ENCODE measurements at places on chromosomes 6 and 20. TPM values are rescaled to one million over a fixed set of nuclear protein-coding genes. Genes with fewer than 3 reads are reported as not detected.

The SNAI1 gene
- 7.9 TPM for total RNA-seq

The XPO5 gene
- total RNA-seq, result 84.9 TPM

DNA sequence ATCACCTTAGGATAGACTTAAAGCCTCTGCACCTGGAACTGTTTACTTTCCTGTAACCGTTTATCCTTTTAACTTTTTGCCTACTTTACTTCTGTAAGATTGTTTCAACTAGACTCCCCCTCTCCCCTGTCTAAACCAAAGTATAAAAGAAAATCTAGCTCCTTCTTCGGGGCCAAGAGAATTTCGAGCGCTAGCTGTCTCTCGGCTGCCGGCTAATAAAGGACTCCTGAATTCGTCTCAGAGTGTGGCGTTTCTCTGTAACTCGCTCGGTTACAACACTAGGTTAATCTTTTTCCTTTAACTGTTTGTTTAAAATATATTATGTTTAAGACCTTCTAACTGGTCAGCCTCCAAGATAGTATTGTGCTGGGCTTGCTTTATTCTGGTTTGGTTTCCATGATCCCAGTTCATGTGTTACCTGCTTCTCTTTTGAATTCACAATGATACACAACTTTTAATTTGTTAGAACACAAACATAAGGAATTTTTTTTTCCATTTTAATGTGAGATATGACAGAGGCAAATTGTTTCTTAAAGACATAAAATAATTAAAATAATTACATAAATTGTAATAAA is 8.7 kb upstream of the NQO2 start:
- no peak overlapping the region for H3K4me3 ChIP-seq
- H3K4me1 ChIP-seq, result peaks cover 40% of the 10 kb centered on the region
- DNase-seq, result no peak
- H3K36me3 ChIP-seq, result no peaks in the 10 kb centered on the region
- no peaks in the 10 kb centered on the region for H3K27me3 ChIP-seq

GRCh38 chr20:20391766-20392165 is 23.9 kb downstream of the INSM1 start:
- peaks cover 15% of the 10 kb centered on the region for H3K4me1 ChIP-seq
- H3K36me3 ChIP-seq, result 0 out of 2 replicates have a peak, but pooled peaks cover 8% of the 10 kb centered on the region
- no peak overlapping the region for H3K27ac ChIP-seq
- no peak overlapping the region for H3K4me3 ChIP-seq

GRCh38 chr6:21850691-21851090 is 257.1 kb downstream of the SOX4 start:
- DNase-seq, result no peak
- peaks cover 51% of the 10 kb centered on the region for H3K4me1 ChIP-seq
- H3K36me3 ChIP-seq, result peaks cover 18% of the 10 kb centered on the region
- H3K4me3 ChIP-seq, result no peak overlapping the region

DNA sequence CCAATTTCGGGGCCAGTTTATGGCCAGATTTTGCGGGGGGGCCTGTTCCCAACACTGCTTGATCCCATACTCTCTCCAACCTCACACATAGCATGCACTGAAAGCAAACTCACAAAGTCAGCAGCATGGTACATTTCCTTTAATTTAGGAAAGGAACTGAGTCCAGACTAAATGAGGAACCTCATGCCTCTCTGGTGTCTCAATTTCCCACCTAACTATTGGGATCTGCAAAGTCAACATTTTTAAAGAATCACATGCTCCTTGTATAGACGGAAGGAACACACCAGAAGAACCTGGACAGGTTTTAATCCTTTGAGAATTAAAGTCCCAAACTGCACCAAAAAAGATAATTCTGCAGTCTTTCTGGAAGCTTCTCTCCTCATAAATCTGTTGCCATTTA is 33.3 kb downstream of the FAM50B start:
- no peak overlapping the region for H3K27ac ChIP-seq
- H3K36me3 ChIP-seq, result peaks cover 15% of the 10 kb centered on the region
- no peaks in the 10 kb centered on the region for H3K4me1 ChIP-seq
- H3K27me3 ChIP-seq, result peaks cover 7% of the 10 kb centered on the region
- DNase-seq, result no peak
- no peak overlapping the region for H3K4me3 ChIP-seq

DNA sequence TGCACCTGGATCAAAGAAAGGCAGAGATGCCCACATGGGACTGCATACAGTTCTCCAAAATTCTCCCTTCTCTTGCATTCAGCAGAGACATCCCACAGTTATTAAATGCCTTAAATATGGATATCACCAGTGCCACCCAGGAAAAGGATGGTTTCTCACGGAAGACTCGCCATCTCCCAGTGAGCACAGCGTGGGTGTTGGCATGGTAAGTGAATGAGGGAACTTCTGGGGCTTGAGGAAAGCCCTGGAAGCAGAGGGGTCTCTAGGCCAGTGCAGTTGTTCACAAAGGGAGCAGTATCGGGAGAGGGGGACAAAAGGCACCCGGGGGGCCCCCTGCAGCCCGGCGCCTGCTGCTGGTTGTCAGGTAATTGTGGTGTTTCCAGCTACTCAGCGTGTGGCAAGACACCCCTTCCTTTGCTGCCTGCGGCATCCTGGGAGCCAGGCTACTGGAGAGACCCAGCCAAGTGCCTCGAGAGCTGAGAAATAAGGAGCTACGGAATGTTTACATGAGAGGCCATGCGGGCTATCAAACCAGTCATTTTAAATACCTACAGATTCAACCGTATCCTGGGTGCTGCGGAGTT is 125.4 kb downstream of the PXDC1 start:
- H3K36me3 ChIP-seq, result no peaks in the 10 kb centered on the region
- peaks cover 11% of the 10 kb centered on the region for H3K27me3 ChIP-seq
- peaks cover 48% of the 10 kb centered on the region for H3K4me1 ChIP-seq
